Hippocampal formation (tissue), 2 donors: ENCODE measurements at places on chromosomes 7 and 10.

DNA sequence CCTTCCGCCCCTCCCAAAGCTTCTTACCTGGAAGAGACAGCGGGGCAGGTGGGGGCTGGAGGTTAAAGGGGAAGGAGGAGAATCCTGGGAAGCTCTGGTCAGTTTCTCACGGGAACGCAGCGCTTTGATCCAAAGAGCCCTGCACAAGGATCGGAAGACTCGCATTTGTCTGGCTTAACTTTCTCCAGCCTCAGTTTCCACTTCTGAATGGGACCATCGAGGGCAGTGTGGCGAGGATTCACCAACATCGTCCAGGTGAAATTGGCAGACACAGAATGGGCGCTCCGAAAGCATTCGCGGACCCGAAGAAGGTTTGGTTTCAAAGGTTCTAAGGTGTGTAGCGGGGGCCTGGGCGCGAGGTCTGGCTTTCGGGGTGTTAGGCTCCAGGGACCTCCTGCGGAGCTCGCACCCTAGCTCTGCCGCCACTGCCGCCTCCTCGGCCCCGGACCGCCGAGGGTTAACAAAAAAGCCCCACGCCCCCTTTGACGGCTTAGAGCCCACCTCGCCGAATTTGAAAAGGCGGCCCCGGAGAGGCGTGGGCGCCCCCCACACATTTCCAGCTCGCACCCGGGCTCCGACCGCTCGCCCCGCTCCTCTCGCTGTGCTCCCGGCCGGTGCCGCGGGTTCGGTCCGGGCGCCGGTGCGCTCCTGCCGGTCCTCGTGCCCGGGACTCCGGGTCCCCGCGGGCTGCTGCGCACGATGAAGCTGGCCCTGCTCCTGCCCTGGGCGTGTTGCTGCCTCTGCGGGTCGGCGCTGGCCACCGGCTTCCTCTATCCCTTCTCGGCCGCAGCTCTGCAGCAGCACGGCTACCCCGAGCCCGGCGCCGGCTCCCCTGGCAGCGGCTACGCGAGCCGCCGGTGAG is at the start of gene COL26A1:
Gene COL26A1, plus strand, starts transcription at position 542 of the 862 bp plus-strand sequence. Its CDS starts 158 bp downstream, at position 700.
- no peak for DNase-seq

- no peak for DNase-seq
Observed at GRCh38 chr7:106111655-106112117, 426 bp downstream of the SYPL1 start.

GRCh38 chr7:3754493-3755341 is 453.7 kb downstream of the SDK1 start:
- peak; percentile 89 for DNase-seq

DNA sequence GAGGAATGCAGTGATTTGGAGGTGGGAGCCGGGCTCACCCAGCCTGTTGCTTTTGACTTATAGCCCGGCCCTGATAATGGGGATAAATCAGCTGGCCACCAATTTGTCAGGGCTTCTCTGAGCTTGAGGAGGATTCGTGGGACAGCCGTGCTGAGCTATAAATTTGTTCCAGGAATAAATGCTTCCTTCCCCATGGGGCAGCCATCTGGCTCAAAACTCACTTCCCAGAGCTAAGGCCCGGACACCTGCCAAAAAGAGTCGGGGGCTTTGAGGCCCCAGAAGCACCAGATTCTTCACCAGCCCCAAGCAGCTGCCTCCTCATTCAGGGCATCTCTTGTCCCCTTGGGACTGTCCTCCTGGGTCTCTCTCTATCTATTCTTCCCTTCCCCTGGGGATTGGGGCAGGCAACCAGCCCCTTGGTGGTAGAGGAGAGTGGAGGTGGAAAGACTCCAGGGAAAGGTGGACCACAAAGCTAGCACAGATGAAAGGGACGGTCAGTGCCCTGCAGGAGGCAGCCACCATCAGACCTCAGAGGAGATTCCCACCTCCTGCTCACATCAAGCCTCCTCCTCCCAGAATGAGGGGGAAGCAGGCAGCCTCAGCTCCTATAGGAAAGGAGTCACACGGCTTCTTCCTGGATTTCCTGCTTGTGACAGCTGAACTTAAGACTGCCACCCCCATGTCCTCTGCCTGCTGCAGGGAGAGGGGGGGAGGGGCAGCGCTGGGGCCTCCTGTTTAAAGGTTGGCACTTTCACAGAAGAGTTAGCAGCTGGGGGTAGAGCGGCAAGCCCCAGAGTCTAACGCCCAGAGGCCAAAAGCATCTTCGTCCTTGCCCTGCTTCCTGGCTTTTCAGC is 44.2 kb upstream of the LRRC4 start:
- DNase-seq: no peak

GRCh38 chr10:121069061-121069850 is 218.1 kb downstream of the WDR11 start:
- no peak for DNase-seq

GRCh38 chr10:6141296-6142151 is 52.7 kb downstream of the RBM17 start:
- DNase-seq: no peak

- DNase-seq: no peak
Observed at GRCh38 chr7:136034132-136034531, 57.0 kb upstream of the MTPN start.

GRCh38 chr10:128871671-128872231 is 595.3 kb upstream of the MGMT start:
- DNase-seq: no peak

DNA sequence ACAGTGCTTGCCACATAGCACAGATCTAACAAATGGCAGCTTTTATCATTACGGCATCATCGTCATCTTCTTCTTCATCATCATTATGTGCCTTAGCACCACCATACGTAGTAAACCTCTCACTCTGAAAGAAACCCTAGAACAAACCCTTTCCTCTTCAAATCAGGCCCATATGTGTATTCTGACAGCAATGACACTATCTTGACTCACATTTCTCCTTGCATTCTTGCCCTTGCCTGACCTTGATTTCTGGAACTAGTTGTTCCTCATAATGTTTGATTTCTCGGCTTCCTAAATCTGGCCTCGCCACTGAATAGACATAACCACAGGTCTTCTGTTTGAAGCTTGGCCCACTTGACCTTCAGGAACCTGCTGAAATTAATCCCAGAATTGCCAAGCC is 115.3 kb downstream of the DGKI start:
- no peak for DNase-seq

DNA sequence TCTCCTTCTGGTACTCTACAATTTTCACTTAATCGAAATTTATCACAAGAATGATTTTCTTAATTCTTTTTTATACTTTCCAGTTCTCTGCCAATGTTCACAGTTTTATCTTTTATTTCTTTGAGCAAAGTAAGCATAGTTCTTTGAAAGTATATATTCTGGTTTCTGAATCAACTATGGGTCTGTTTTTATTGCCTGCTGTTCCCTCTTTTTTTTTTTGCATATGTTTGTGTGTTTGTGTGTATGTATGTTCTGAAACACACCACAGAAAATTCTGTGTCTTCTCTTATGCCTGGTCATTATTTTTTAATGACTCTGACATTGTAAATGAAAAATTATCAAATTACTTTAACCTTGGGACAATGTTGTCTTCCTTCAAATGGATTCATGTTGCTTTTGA is 15.9 kb upstream of the TMEM273 start:
- no peak for DNase-seq

DNA sequence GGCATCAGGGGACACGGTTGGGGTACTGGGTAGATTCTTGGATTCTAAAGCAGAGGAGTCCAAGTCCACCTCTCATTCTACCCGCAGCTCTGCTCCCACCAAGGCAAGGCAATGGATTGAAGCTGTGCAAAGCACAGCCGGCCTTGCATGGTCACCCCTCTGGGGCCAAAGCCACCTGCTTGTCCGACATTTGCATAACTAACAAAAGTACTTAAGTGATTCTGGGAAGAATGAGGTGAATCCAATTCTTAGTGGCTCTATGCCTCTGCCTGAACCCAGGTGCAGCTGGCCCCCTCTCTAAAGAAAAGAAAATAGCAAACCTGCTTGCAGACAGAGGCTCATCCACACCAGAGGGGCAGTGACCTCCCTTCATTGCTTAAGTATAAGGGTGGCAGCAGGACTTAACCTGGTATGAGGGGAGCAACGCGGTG is 10.7 kb upstream of the COBL start:
- DNase-seq: no peak

GRCh38 chr10:32060347-32060746 is 4.1 kb upstream of the KIF5B start:
- no peak for DNase-seq

DNA sequence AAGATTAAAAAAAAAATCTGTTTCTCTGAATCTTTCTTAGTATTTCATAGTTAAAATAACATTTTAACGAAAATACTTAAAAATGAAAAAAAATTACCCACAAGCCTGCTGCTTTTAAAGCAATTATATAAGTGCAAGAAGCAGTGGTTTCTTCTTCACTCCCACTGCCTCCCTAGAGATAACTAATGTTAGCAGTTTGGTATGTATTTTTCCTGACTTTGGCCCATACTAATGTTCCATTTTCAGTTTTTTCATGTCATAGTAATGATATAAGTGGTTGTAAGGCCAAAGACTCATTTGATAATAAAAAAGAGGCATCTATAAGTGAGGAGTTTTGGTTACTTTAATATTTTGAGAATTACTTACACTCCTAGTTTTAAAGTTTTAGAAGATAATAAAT is 24.3 kb upstream of the LAMB1 start:
- DNase-seq: no peak

DNA sequence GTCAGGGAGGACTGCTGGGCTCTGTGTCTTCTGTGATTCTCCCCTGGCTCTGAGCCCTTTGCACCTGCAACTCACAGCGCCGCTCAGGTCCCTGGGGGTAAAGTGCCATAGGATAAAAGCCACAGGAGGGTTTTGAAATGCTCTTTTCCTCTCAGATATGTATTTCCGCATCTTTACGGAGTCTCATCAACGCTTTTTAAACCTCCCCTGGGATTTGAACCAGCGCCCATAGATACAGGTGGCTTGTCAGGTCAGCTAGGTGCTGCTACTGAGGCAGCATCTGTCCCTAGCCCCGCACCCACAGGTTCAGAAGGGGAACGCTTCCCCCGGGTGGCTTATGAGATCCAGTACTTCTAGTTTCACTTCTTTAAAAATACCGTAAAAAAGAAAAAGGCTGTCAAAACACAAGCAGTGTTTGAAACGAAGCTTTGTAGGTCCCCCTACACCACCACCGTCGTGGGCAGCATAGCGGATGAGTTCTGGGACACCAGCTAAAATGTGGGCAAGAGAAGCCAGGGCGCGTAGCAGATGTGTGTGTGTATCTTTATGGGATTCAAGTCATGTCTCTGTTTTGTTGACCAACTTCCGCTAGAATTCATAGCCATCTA is 173.5 kb downstream of the CUX1 start:
- no peak for DNase-seq

DNA sequence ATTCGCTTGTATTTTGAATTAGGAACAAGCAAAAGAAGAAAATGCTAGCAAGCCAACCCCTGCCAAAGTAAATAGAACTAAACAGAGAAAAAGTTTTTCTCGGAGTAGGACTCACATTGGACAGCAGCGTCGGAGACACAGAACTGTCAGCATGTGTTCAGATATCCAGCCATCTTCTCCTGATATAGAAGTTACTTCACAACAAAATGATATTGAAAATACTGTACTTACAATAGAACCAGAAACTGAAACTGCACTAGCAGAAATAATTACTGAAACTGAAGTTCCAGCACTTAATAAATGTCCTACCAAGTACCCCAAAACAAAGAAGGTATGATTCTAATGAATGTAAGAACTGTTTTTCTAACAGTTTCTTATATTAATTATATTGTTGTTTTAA is 87.9 kb downstream of the KMT2E start:
- DNase-seq: no peak

GRCh38 chr7:124124201-124124600 is 91.3 kb upstream of the TMEM229A start:
- no peak for DNase-seq

GRCh38 chr7:4931943-4932342 is 27.0 kb downstream of the MMD2 start:
- peak; percentile 86 for DNase-seq

- no peak for DNase-seq
Observed at GRCh38 chr7:47356261-47356660, 225.7 kb downstream of the TNS3 start.

DNA sequence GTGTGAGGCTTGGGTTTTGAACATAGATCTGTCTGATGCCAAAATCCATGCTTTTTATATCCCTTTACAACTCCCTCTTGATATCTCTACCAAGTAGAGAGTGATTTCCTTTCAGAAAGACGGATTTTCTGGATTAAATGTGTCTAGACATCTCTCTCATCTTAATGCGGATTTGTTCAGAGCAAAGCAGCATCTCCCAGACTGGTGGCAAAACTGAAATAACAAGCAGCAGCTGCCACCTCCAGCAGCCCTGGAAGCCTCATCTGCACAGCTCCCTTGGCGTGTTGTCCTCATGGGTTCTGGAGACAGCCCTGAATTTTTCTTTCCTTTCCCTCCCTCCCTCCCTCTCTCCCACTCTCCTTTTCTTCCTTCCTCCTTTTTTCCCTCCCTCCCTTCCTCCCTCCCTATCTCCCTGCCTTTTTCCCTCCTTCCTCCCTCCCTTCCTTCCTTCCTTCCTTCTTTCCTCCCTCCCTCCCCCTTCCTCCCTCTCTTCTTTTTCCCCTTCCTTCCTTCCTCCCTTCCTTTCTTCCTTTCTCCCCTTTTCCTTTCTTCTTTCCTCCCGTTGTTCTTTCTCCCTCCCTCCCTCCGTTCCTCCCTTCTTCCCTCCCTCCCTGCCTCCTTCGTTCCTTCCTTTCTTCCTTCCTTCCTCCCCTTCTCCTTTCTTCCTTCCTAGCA is 639.9 kb downstream of the TYW1 start:
- no peak for DNase-seq

GRCh38 chr7:101468546-101469275 is 106.0 kb downstream of the COL26A1 start:
- no peak for DNase-seq

- no peak for DNase-seq
Observed at GRCh38 chr7:70506434-70506833, 625.5 kb upstream of the GALNT17 start.

- DNase-seq: no peak
Observed at GRCh38 chr10:119216127-119216526, 8.8 kb downstream of the GRK5 start.

GRCh38 chr10:91579329-91579985 is 53.4 kb downstream of the PPP1R3C start:
- no peak for DNase-seq

- no peak for DNase-seq
Observed at GRCh38 chr10:125828311-125828710, 5.0 kb downstream of the BCCIP start.

DNA sequence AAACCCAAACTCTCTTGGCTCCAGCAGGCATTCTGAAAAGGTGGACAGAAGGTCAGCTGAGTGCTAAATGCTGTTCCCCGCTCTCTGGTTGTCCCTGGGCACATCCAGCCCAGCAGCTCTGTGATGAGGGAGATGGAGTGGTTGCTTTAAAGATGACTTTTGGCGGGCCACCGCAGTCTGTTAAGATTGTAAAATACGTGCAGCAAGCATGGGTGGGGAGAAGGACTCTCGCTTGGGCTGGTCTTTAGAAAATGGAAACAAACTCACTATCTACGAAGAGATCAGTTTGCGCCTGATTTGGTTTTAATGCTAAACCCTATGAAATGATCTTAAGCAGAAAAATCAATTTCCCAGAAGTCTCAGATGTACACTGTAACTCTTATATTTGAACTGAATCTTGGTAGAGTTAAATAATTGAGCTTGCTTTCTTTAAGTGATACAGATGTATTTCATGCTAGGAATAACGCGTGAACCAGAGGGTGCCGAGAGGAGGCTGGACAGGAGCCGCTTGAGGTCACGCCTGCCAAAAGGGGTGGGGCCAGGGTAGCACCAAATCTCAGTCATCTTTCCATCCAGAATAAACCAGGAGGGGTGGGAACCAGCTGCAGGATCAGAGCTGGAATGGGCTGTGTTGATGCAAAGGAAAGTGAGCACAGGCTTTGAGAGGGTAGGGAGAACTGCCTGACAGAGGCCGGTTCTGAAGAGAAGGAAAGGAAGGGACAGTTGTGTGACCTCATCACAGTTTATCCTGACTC is 170.2 kb upstream of the MKI67 start:
- no peak for DNase-seq
